ENCODE measurements at places on chromosomes 6 and 20.

DNA sequence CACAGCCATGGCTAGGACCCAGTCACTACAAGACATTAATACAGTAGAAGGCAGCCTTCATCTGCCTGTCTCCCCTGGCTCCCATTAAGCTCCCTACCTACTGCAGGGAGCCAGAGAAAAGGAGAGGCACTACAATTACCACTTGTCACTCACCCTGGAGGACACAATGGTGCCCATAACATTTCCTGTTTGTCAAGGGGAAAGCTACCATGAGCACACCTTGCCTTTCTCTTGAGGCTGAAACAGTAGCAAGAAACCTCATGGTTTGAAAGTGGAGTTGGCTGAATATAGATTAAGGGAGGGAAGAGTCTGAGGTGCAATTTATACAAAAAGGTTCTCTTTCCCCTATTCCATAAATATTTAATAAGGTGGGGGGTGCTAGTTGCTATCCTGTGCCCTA is 27.9 kb downstream of the STK38 start:
- DNase-seq: no peak

DNA sequence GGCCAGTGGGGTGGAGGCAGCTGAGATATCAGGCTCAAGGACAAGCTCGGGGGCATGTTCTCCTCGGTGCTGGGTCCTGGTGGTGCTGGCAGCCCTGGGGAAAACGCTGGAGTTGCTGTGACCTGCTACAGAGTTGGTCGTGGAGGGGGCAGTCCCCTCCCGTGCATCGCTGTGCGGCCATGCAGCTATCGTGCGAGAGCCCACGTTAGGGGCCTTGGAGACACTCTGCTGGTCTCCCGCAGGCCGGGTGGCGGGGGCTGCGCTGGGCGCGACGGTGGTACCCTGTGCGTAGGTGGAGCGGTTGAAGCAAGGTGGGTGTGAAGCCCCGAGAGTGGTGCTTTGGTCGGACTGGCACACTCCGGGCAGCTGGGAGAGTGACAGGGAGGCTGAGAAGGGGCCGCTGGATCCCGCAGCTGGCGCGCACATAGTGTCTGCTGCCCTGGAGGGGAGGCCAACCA is 12.0 kb downstream of the LRRN4 start:
- no peak for DNase-seq

DNA sequence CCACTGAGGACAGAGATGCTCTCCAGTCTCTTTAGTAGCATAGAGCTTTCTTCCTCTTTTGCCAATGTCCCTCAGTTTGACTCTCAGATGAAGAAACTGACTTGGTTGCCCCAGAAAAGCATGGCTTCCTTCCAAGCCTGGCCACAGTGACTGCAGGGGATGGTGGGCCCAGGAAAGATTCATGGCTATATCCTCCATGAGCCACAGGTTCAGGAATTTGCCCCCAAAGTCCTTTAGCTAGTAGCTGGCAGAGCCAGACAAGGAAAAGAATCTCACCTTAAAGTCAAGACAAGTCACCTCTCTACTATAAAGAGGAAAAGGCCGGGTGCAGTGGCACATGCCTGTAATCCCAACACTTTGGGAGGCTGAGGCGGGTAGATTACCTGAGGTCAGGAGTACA is 43.4 kb downstream of the TRAM2 start:
- DNase-seq: no peak

- DNase-seq: no peak
These were observed 83.6 kb downstream of the MRPL14 start for GRCh38 chr6:44043479-44044153.

GRCh38 chr20:22575087-22575721 is 9.2 kb downstream of the FOXA2 start:
- DNase-seq: no peak

DNA sequence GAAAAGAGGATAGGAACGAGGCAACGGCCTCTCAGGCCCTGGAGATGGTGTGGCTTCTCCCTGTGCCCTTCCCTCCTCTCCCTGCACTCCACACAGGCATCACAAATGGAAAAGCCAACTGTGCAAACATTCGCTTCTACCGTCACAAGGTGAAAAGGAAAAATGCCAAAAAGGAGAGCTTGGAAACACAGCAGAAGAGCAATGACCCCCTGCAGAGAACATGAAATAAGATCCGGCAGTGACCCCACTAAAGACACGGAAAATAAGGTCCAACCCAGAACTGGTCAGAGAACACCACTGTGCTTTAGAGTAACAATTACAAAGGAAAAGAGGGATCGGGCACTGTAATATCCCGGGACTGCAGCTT is 63.0 kb downstream of the SLC22A23 start:
- no peak for DNase-seq
